ENCODE measurements at places on chromosomes 13 and 19. TPM values are rescaled to one million over a fixed set of nuclear protein-coding genes. Genes with fewer than 3 reads are reported as not detected.

DNA sequence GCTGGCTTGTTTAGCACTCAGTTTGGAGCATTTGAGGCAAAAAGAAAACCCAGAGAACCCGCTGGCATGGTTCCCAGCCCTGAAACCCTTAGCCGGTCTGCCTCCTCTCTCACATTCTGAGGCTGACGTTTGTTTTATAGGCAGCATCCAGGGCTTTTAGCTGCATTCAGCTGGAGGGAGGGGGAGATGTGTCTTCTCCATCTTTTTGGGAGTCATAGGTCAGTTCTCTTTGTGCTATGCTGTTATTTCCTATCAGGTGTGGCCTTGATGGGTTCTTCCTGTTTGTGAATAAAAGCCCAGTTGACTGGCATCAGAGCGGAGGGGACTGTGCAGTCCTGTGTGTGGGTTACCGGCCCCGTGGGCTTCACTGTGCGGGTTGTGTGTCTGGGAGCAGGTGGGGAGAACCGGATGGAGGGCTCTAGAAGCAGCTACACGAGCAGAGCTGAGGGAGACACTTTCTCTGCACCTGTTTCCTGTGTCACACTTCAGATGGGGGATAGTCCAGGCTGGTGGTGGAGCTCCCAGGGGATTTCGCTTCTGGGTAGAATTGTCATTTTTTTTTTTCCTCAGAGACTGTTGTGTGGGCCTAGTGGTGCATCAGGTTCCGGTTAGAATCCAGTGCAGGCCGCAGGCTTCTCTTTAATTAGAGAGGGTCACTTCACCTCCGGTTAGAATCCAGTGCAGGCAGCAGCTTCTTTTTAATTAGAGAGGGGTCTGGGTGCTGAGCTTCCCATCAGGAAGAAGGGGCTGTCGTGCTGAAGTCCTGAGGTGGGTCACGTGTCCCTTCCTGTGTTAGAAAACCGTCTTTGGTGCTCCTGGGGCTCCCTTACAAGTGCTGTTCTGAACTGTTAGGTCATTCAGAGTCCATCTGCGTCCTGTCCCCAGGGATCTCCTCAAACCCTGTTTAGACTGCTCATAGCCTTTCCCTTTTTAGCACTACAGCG, 69.6 kb downstream of the ARHGEF7 start:
- peaks cover 99% of the 10 kb centered on the region for H3K4me1 ChIP-seq
- H3K27ac ChIP-seq = peak overlapping the region; percentile 94
- peak overlapping the region; percentile 80 for H3K4me3 ChIP-seq
- H3K36me3 ChIP-seq = peaks cover 18% of the 10 kb centered on the region
- DNase-seq = peak; percentile 60
- H3K27me3 ChIP-seq = no peaks in the 10 kb centered on the region

GRCh38 chr13:29589234-29589633, 6.3 kb downstream of the SLC7A1 start:
- H3K27ac ChIP-seq = no peak overlapping the region
- no peaks in the 10 kb centered on the region for H3K27me3 ChIP-seq
- H3K4me1 ChIP-seq = peaks cover 36% of the 10 kb centered on the region
- peaks cover 36% of the 10 kb centered on the region for H3K36me3 ChIP-seq
- DNase-seq = no peak

DNA sequence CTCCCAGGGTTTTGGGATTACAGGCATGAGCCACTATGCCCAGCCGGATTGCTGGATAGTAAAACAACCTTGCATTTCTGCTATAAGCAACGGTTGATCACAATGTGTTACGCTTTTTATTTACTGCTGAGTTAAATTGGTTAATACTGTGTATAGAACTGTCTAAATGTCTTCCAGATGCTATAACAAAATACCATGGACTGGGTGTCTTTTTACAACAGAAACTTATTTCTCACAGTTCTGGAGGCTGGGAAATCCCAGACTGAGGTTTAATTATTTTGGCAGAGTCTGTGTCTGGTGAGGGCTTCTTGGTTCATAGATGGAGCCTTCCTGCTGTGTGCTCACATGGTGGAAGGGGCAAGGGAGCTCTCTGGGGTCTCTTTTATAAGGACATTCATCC, 65.5 kb downstream of the ING1 start:
- no peak overlapping the region for H3K27ac ChIP-seq
- H3K4me3 ChIP-seq = no peak overlapping the region
- H3K27me3 ChIP-seq = peaks cover 13% of the 10 kb centered on the region
- DNase-seq = no peak

DNA sequence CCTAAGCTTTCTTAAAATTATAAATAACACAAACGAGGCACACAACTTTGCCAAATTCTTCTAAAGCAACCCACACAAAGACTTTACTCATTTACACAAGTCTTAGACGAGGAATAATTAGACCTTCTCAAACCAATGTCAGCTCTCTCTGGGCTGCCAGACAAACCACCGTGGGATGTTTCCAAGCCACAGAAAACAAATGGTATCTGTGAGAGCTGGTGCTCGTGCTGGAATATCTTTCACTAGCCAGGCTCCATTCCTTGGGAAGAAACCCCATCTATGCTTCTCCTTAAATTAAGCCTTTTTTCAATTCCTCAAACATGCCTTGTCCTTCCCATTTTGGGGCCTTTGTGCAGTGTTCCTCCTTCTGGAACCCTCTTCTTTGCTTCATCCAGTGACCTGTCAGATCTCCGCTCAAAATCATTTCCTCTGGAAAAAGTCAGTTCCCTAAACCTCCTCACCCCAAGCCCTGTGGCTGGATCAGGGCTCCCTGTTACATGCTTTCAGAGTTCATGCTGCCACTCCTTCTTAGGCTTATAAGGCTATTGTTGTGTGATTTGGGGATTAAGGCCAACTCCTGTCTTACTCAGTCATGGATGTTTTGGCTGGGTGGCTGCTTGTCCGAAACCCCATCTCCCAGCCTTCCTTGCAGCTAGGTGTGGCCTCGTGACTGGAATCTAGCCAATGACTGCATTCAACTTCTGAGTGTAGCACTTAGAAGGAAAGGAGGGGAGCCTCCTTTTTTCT, 64.2 kb upstream of the GTF2F2 start:
- H3K36me3 ChIP-seq = no peaks in the 10 kb centered on the region
- no peak overlapping the region for H3K4me3 ChIP-seq
- DNase-seq = no peak

GRCh38 chr13:45681113-45681512, 21.0 kb upstream of the CBY2 start:
- no peaks in the 10 kb centered on the region for H3K4me1 ChIP-seq
- no peak overlapping the region for H3K27ac ChIP-seq
- no peaks in the 10 kb centered on the region for H3K36me3 ChIP-seq
- peaks cover 8% of the 10 kb centered on the region for H3K27me3 ChIP-seq

DNA sequence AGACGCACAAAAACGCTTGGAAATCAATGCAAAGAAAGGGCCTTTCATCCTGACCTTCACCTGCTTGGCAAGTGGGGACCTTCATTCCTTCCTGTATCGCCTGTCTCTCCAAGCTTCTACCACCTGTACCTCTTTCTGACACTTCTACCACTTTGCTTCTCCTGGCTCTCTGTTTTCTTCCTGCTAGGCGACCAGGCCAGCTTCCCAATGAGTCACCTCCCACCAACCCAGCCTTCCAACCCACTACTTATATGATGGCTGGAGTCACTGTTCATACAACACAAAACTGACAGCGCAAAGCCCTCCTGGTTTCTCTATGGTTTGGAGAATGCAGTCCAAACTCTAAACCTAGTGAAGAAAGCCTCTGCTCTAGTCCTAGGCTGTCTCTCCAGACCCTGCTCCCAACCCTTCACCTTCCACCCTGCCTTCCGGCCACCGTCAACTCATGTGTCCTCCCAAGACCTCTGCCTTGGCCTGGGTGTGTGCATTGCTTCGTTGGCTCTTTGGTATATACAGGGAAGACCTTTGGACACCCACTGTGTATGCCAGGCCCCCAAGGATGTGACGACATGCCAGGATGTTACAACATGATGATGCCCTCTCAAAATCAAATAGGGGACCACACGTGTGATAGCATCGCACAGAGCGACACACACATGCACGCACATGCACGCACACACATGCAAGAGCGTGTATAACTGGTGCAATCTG, 148.5 kb downstream of the STK24 start:
- H3K36me3 ChIP-seq = no peaks in the 10 kb centered on the region
- no peak overlapping the region for H3K4me3 ChIP-seq
- no peak for DNase-seq
- H3K4me1 ChIP-seq = no peaks in the 10 kb centered on the region
- no peak overlapping the region for H3K27ac ChIP-seq
- H3K27me3 ChIP-seq = peaks cover 22% of the 10 kb centered on the region

GRCh38 chr13:60571571-60571970, 174.6 kb downstream of the TDRD3 start:
- H3K36me3 ChIP-seq = peaks cover 58% of the 10 kb centered on the region
- no peaks in the 10 kb centered on the region for H3K27me3 ChIP-seq
- no peak overlapping the region for H3K27ac ChIP-seq
- no peaks in the 10 kb centered on the region for H3K4me1 ChIP-seq

DNA sequence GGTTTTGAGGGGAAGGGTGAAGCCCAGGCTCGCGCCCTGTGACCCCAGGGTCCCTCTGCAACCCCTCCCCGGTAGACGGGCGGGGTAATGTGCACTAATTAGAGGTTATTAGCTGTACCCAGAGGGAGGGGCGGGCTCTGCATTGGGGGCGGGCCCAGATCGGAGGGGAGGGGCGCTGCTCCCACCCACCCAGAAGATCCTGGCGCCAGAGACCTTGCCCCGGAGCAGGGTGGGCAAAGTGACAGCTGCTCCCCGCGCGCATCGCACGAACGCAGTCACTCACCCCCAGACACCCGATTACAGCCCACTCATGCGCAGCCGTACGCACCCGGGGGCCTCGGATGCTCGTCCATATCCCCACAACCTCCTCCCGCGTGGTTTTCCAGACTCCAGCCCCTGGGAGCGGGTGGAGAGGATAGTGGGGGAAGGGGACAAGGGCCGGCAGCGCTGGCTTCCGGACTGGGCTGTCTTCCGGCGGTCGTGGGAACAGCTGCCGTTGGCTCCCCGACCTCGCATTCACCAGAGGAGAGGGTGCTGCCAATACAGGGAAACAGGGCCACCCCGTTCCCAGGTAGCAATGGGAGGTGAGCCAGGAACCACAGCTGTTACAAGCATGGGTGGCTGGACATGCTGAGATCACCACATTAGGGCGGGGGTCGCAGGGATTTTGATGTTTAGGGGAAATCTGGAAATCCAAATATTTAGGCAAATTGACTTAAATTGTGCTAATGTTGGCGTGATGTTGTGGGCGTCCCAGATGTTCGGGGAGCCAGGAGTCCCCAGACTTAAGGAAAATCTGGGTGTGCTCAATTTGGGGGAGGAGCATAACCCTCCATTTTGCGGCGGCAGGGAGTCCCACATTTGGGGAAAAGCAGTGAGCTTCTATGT, 2.9 kb upstream of the HOOK2 start:
- H3K4me3 ChIP-seq = peak overlapping the region; percentile 83
- peak overlapping the region; percentile 87 for H3K27ac ChIP-seq
- DNase-seq = peak; percentile 51
- no peaks in the 10 kb centered on the region for H3K36me3 ChIP-seq

DNA sequence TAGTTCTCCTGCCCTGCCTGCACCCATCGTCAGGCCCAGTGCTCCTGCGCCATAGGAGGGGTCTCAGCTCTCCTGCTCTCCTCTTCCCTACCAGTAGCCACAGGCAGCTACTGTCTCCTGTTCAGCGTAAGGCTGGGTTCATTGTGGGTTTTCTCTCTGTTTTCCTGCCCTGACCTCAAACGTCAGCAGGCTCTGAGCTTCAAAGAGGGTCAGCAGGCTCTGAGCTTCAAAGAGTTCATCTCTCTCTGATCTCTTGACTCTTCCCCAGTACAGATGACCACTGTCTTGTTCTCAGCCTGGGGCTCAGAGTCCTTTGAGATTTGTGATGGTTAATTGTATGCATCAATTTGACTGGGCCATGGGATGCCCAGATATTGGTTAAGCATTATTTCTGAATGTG, 4.6 kb upstream of the CPB2 start:
- peaks cover 23% of the 10 kb centered on the region for H3K27me3 ChIP-seq
- no peak overlapping the region for H3K27ac ChIP-seq

DNA sequence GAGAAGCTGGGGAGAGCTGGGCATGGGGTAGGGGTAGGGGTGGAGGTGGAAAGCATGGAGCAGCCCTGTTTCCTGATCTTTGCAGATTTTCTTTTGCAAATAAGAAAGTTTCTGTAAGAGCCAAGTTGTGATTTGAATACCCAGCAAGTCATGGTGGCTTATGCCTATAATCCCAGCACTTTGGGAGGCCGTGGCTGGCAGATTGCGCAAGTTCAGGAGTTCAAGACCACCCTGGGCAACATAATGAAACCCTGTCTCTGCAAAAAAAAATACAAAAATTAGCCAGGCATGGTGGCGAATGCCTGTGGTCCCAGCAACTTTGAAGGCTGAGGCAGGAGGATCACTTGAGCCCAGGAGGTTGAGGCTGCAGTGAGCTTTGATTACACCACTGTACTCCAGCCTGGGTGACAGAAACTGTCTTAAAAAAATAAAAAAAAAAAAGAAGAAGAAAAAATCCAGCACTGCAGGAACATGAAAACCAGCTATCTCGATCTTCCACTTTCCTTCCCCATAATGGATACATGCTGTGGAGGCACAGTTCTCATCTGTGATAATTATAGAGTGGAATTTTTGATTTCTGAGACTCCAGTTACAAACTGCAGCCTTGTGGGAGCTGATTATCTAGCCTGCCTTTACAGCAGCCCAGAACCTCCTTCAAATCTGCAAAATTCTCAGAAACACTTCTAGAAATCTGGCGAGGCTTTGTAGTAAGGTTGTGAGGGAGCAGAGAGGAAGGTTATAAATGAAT, 12.1 kb upstream of the TEX26 start:
- H3K27me3 ChIP-seq = peaks cover 12% of the 10 kb centered on the region
- no peaks in the 10 kb centered on the region for H3K4me1 ChIP-seq
- H3K27ac ChIP-seq = no peak overlapping the region
- no peaks in the 10 kb centered on the region for H3K36me3 ChIP-seq
- no peak for DNase-seq

- H3K27me3 ChIP-seq = no peaks in the 10 kb centered on the region
- no peaks in the 10 kb centered on the region for H3K4me1 ChIP-seq
- no peak overlapping the region for H3K27ac ChIP-seq
- no peak overlapping the region for H3K4me3 ChIP-seq
Observed at GRCh38 chr13:90027409-90027808, 1320.1 kb upstream of the MIR17HG start.

GRCh38 chr19:41696402-41697197, 8.5 kb upstream of the CEACAM7 start:
- peaks cover 28% of the 10 kb centered on the region for H3K27me3 ChIP-seq
- DNase-seq = peak; percentile 7
- H3K36me3 ChIP-seq = no peaks in the 10 kb centered on the region
- H3K4me3 ChIP-seq = no peak overlapping the region

DNA sequence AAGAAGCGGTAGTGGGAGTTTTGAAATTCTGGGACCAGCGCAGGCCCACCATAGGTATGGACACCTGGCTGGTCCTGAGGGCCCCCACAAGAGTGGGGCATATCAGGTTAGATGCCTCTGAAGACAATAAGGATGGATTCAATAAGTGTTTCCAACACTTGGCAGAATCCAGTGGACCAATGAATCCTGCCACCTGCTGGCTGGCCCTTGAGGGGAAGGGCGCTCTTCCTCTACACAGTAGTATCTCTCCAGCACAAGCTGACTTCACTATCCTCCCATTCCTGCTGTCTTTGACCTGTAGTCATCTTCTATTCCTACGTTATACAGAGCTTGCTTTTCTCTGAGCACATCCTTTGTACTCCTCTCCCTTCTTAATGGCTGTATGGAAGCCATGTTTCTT, 199.7 kb upstream of the TSHZ3 start:
- no peaks in the 10 kb centered on the region for H3K27me3 ChIP-seq
- H3K27ac ChIP-seq = no peak overlapping the region
- no peak for DNase-seq
- no peak overlapping the region for H3K4me3 ChIP-seq
- H3K36me3 ChIP-seq = no peaks in the 10 kb centered on the region

The CYP2A7 gene
- total RNA-seq = not detected

The RAB3A gene
- total RNA-seq = 4.1 TPM

The SIGLEC9 gene
- total RNA-seq = not detected

The FBL gene
- 420 TPM for total RNA-seq
